ENCODE measurements at places on chromosomes 12 and 14.

GRCh38 chr12:91404441-91404840 lies 221.8 kb upstream of the DCN start:
- no peak for DNase-seq

DNA sequence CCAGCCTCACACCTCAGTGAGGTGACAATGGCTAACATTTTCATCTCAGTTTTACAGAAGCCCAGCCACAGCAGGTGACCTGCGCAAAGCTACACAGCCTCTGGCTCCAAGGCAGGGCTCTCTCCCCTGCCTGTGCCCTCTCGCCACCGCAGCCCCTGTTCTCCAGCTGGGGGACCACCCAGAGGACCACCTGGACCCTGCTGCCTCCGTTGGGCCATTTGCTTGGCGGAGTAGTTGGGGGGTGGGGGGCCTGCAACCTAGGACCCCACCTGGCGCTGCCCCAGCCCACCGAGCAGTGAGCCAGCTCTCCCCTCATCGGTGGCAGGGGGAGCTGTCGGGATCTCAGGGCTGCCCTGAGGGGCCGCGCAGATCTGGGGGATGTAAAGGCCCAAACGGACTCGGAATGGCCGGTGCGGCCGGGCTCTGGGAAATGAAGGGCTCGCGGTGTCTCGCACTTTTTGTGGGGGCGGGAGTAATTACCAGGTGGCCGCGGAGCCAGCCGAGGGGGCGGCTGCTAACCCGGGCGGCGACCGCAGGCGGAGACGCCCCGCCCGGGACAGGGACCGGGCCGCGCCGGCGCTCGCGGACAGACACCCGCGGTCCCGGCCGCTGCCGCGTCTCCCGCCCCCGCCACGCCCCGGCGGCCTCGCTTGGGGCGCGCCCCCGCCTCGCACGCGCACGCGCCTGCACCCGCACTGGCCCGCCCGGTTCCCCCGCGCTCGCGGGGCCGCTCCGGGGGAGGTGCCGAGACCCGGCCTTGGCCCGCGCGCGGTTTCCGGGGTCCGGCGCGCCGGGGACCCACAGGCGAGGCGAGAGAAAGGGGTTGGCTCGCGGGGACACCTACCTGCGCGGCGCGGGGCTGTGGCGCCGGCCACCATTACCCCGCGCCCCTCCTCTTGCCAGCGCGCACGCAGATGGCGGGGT lies 8.6 kb upstream of the GPR68 start:
- DNase-seq, result peak; percentile 41

DNA sequence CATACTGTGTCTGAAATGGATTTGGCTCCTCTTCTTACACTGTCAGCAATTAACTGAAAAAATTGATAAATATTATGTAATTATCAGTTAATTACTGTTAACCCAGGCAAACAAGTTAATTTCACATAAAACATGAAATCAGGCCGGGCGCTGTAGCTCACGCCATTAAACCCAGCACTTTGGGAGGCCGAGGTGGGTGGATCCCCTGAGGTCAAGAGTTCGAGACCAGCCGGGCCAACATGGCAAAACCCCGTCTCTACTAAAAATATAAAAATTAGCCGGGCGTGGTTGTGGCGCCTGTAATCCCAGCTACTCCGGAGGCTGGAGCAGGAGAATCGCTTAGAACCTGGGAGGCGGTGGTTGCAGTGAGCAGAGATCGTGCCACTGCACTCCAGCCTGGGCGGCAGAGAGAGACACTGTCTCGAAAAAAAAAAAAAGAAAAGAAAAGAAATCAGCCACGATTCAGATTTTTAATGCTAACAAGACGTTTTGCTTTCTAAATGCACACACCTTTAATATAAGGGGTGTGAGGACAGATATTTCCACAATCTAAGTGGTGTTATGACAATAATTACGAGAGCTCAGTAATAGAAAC lies 473 bp upstream of the TMEM19 start:
- DNase-seq, result no peak

GRCh38 chr14:76863724-76864407 lies 37.7 kb downstream of the LRRC74A start:
- peak; percentile 60 for DNase-seq

- no peak for DNase-seq
Measured at GRCh38 chr12:2925322-2925995, 33.7 kb upstream of the TEAD4 start.

- DNase-seq, result no peak
Measured at GRCh38 chr14:96881713-96882112, 84.5 kb downstream of the VRK1 start.

DNA sequence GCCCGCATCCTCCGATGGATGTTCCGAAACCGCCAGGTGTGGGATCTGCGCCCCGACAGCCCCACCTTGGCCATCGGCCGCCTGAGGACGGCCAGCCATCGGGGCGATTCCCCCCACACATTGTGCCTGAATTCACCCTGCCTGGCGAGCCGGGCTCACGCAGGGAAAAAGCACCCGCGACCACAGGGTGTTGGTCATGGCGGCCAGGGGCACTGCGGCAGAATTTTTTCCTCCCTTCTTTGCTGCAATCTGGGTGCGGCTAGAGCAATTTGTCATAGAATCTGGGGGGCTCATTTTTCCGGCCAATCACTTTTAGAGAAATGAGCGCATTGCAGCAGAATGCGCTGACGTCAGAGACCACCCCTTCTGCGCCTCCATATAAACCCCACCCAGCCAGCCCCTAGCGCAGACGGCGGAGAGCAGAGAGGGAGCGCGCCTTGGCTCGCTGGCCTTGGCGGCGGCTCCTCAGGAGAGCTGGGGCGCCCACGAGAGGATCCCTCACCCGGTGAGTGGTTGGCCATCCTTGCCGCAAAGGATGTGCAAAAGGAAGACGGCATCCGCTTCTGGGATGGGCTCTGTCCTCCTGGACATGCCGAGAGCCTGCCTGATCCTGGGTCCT lies at the start of gene MEG3:
MEG3 (plus strand) TSS at position 406 of the 619 bp plus-strand sequence.
- no peak for DNase-seq

DNA sequence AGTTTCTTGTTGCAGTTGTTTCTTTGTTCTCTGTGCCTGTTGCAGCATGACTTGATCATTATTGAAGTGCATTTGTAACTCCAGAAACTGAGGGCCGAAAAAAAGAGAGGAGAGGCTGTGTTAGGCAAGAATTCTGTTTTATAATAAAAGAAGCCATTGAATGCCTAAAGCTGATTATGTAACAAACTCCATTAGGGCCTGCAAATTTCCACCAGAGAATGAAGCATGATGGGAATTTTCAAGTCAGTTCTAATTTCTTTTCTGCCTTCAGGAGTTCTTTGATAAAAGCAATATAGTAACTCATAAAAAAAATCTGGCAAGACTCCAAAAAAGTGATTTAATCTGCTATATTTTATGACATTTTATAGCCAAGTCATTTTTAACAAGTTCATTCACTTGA lies 156.7 kb upstream of the RASSF8 start:
- no peak for DNase-seq

GRCh38 chr12:103632554-103633216 lies 45.6 kb downstream of the STAB2 start:
- DNase-seq, result peak; percentile 40

DNA sequence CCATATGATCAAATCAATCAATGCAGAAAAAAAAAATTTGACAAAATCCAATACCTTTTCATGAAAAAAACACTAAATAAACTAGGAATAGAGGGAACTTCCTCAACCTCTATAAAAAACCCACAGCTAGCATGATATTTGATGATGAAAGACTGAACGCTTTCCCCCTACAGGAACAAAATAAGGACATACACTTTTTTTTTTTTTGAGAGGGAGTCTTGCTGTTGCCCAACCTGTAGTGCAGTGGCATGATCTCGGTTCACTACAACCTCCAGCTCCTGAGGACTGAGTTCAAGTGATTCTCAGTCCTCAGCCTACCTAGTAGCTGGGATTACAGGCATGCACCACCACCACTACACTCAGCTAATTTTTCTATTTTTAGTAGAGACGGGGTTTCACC lies 17.9 kb upstream of the CAMKK2 start:
- DNase-seq, result no peak

DNA sequence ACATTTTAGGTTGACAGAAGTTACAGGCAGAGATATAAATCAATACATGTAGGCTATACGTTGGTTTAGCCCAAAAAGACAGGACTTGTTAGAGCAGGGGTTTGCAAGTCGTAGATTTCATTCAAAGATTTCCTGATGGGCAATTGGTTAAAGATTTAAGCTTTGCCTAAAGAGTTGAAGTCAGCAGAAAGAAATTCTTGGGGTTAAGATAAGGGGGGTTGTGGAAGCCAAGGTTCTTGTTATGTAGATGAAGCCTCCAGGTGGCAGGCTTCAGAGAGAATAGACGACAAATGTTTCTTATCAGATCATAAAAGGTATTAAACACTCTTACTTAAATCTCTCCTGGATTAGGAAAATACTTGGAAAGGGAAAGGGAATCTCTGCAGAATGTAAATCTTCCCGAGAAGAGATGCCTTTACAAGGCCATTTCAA lies 510.8 kb downstream of the TMTC2 start:
- no peak for DNase-seq

DNA sequence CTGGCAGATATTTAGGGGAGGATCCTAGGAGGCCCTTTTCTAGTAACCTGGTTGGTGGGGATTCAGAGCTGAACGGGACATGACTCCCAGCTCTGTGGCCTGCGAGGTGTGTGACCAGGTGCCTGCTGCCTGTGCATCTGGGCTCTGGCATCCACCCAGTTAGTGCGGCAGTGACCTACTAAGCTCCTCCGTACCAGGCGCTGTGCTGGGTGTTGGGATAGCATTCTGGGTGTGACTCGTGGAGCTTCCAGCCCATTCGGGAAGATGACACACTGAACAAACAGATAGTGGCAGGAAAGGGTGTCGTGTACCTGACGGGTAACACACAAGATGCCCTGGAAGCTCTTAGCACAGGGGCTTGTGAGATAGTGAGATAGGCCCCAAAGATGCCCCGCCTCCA lies 80.9 kb downstream of the ACACB start:
- no peak for DNase-seq

DNA sequence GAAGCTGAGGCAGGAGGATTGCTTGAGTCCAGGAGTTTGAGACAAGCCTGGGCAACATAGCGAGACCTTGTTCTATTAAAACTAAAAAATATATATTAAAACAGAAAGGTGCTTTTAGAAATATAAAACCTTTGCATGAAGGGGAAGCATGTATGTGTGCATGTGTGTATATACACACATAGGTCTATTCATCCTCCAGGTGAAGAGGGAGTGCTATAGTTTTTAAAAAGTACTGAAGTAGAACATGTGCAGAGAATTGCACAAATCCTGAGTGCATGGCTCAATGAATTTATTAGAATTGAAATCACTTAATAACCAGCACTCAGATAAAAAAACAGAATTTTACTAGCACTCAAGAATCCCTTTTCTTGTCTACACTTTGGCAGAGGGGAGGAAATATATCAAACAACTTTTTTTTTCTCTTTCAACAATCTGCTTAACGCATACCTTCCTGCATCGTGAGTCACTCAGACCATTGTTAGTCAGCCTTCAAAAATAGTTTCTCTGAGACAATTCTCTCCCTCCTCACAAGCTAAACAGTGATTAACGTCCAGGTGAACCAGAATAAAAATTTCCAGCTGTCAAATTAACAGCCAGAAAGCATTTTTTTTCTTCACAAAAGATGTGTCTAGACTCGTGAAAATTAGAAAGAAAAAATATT lies 17.7 kb upstream of the NEDD1 start:
- no peak for DNase-seq

- no peak for DNase-seq
Measured at GRCh38 chr12:10163084-10163483, 8.8 kb downstream of the OLR1 start.

DNA sequence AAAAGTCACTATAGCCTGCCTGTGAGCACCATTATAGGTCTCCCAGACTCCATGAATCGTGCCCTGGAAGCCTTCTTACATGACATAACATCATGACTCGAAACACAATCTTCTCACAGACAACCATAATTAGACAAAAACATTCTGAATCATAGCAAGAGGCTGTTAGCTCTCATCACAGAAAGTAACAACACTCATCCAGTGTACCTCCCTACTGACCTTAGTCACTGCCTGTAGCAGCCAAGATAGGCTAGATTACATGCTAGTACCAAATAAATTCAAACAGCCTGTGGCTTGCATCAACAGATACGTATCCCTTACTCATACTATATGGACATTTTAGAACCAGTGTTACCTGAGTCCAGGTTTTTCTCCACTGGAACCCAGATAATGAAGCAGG lies 663.8 kb upstream of the FOXG1 start:
- no peak for DNase-seq

- DNase-seq, result no peak
Measured at GRCh38 chr12:8088574-8088973, 6.5 kb downstream of the NECAP1 start.

GRCh38 chr14:91089958-91090535 lies 23.8 kb upstream of the DGLUCY start:
- no peak for DNase-seq

DNA sequence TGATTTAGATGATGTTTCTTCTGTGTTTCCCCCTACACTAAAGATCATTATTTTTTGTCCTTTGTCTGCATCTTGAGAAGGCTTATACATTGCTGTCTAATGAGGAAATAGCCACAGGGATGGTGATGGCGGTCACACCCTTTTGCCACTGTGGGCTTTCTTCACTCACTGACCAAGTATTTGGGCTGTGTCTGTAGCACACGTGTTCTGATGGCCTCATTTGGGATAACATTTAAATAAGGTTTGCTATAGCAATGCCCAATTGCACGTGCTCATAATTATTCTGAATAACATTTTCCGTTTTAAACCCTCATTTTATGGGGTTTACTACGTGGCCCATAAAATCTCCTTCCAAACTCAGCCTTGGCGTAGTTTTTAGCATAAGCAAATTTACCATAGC lies 230.3 kb upstream of the PRICKLE1 start:
- peak; percentile 8 for DNase-seq

GRCh38 chr14:37641117-37641516 lies 45.7 kb downstream of the TTC6 start:
- peak; percentile 32 for DNase-seq

GRCh38 chr14:101500681-101501080 lies 60.6 kb upstream of the DIO3 start:
- no peak for DNase-seq

DNA sequence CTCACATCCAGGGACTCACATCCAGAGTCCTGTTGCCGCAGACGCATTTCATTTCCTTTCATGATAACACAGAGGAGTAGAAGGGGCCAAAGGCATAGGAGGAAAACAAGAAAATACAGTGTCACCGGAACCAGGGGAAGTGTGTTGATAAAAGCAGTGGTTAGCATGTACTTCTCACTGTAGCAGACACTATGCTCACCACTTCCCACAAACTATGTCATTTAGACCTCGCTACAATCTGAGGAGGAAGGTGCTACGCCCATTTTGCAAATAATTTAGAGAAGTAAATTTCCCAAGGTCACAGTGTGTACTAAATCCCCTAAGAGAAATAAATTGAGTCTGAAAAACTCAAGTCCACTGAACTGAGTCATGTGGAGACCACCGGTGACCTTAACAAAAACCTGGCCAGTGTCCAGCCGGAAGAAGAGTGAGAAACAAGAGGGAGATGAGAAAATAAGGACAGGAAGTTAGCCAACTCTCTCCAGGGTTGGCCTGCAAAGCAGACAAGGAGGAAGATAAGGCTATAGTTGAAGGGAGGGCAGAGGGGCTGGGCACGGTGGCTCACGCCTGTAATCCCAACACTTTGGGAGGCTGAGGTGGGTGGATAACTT lies 25.8 kb upstream of the TMCC3 start:
- no peak for DNase-seq

Data from NCI-H2081 (cell line).